GM12878 (cell line): ENCODE measurements at places on chromosomes 11 and 22. TPM values are rescaled to one million over a fixed set of nuclear protein-coding genes. Genes with fewer than 3 reads are reported as not detected.

ALKBH8 gene
- total RNA-seq, result 8.4 and 9.1 TPM in 2 replicates

CCDC116 gene
- total RNA-seq, result 0.18 and 0.29 TPM in 2 replicates

FOSL1 gene
- total RNA-seq, result 3.8 and 4.3 TPM in 2 replicates

TRIM66 gene
- 11.8 and 13.0 TPM in 2 replicates for total RNA-seq

CRYBA4 gene
- total RNA-seq, result not detected in 2 replicates

WNT11 gene
- not detected in 2 replicates for total RNA-seq

OR56A1 gene
- not detected in 2 replicates for total RNA-seq

YPEL1 gene
- total RNA-seq, result 1.4 and 1.9 TPM in 2 replicates

SYNGR1 gene
- total RNA-seq, result 6.6 and 6.7 TPM in 2 replicates

OR51B2 gene
- not detected in 2 replicates for total RNA-seq

RASSF7 gene
- total RNA-seq, result 15.1 and 16.8 TPM in 2 replicates

MS4A6A gene
- total RNA-seq, result 4.5 and 7.1 TPM in 2 replicates

OR51E2 gene
- not detected in 2 replicates for total RNA-seq

NRGN gene
- total RNA-seq, result 2.7 and 3.2 TPM in 2 replicates

PKP3 gene
- total RNA-seq, result 0.37 and 0.90 TPM in 2 replicates

THOC5 gene
- 40.9 and 44.9 TPM in 2 replicates for total RNA-seq

MOV10L1 gene
- not detected in 2 replicates for total RNA-seq

APOL4 gene
- 0.13 TPM in 1 of 2 replicates, not detected in the other for total RNA-seq

OR8J3 gene
- total RNA-seq, result not detected in 2 replicates

LTO1 gene
- total RNA-seq, result 15.2 and 17.4 TPM in 2 replicates

PHLDA2 gene
- total RNA-seq, result 0.27 and 0.49 TPM in 2 replicates

PHOX2A gene
- total RNA-seq, result not detected in 2 replicates

SIRT3 gene
- 12.9 and 15.1 TPM in 2 replicates for total RNA-seq

GVQW3 gene
- 1.7 and 2.2 TPM in 2 replicates for total RNA-seq

RIC3 gene
- 2.1 and 2.9 TPM in 2 replicates for total RNA-seq

KCNJ11 gene
- 0.11 and 0.56 TPM in 2 replicates for total RNA-seq

F2 gene
- 0.32 and 0.72 TPM in 2 replicates for total RNA-seq

DCPS gene
- total RNA-seq, result 56.1 and 56.8 TPM in 2 replicates

MRGPRX4 gene
- not detected in 2 replicates for total RNA-seq

MS4A15 gene
- total RNA-seq, result 0.46 and 0.56 TPM in 2 replicates

MMP1 gene
- total RNA-seq, result not detected in 2 replicates
